ENCODE measurements at places on chromosomes 4 and X.

DNA sequence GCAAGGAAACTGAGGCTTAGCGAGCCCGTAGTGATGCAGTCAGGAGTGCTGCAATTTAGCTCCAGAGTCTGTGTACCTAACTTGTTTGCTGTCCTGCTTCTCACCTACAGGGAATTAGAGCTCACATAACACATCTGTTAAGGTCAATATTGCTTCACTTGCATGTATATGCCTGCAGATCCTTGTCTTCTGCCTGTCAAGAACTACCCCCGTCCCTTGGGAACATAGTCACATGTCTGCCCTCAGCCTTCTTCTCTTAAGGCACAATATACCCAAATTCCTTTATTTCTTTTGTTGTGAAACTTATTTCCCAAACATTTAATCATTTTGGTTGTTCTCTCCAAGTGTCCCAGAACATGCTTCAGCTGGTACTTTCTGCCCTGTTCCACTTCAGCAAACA is 103.3 kb upstream of the LEF1 start:
- DNase-seq = no peak

DNA sequence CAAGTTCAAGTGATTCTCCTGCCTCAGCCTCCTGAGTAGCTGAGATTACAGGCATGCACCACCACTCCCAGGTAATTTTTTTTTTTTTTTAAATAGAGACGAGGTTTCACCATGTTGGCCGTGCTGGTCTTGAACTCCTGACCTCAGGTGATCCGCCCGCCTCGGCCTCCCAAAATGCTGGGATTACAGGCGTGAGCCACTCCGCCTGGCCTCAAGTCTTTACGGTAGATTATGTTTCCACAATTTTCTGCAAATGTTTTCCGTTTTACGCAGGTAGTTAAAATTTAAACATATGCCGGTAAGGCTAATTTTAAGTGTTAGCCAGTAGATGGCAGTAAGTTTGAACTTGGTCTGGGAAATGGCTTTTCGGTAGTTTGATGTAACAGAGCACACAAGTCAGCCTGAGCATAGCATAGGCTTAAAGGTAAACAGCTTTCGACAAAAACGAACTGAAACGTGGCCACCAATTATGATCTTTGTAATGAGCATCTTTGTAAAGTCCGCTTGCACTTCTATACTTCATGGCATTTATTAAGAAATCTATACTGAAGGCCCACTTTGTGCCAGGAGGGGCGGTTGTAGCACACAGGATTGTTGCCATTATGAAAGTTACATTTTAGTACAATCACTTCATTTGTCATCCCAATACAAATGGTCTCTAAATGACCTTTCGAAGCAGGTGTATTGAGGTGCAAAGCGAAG is 31.1 kb downstream of the CCKAR start:
- no peak for DNase-seq

- DNase-seq = peak; percentile 10
Measured at GRCh38 chr4:165294907-165295306, 32.6 kb upstream of the MSMO1 start.

GRCh38 chrX:132267392-132267791 is 48.1 kb upstream of the RAP2C start:
- DNase-seq = no peak

DNA sequence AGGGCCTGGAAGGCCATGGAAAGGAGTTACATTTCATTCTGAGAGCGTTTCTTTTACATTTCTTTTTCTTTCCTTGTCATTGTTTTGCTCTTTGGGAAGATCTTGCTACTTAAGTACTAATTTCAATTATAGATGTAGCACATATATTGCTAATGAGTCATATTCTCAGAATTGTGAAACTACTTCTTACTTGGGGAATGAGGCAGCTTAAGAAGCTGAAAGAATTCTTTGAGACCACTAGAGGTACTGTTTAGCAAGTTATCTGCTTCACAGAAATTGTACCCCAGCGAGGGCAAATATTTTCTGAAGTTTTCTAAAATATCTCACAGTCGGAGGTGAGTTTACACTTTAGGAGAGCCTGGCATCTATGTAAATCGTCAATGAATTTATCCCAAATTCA is 100.6 kb downstream of the AFF2 start:
- no peak for DNase-seq
